Cardiac septum (tissue), 1 donor: ENCODE measurements at places on chromosomes 2 and 18. TPM values are rescaled to one million over a fixed set of nuclear protein-coding genes. Genes with fewer than 3 reads are reported as not detected.

Gene IL36RN
- total RNA-seq: not detected

Gene TXNDC2
- total RNA-seq: not detected

Gene FZD7
- 34.7 TPM for total RNA-seq

Gene GCG
- not detected for total RNA-seq

Gene CDK15
- 0.22 TPM for total RNA-seq

Gene INHBB
- total RNA-seq: 2.8 TPM

Gene PRKAG3
- 0.13 TPM for total RNA-seq

Gene MROH2A
- not detected for total RNA-seq

Gene FASTKD1
- total RNA-seq: 65.2 TPM

Gene ACADL
- total RNA-seq: 6.2 TPM

Gene NEMP2
- 3.6 TPM for total RNA-seq

Gene MYO5B
- total RNA-seq: 5.2 TPM

Gene TBC1D8
- 52.3 TPM for total RNA-seq

Gene SERPINB2
- not detected for total RNA-seq

Gene GTF2A1L
- 0.75 TPM for total RNA-seq

Gene TSPYL6
- 0.11 TPM for total RNA-seq

Gene METTL8
- 10.5 TPM for total RNA-seq

Gene MC4R
- not detected for total RNA-seq

Gene DOK6
- 10.6 TPM for total RNA-seq

Gene FABP1
- total RNA-seq: not detected

Gene CYP27C1
- not detected for total RNA-seq

Gene GAREM2
- 1.1 TPM for total RNA-seq

Gene G6PC2
- total RNA-seq: not detected

Gene SATB2
- total RNA-seq: 1.5 TPM

Gene FHL2
- total RNA-seq: 467 TPM

Gene SUMO1
- total RNA-seq: 59.5 TPM

Gene DNAJC5G
- 1.6 TPM for total RNA-seq

Gene FSHR
- not detected for total RNA-seq

Gene KCNG3
- total RNA-seq: not detected

Gene ACKR3
- 36.6 TPM for total RNA-seq

Gene TACR1
- total RNA-seq: not detected

Gene CIB4
- not detected for total RNA-seq

Gene DUSP2
- 1.3 TPM for total RNA-seq

Gene NAT8
- not detected for total RNA-seq

Gene SAG
- total RNA-seq: not detected

Gene CNDP1
- not detected for total RNA-seq

Gene MSTN
- total RNA-seq: 1.1 TPM

Gene CYP26B1
- total RNA-seq: 7.0 TPM
